Stimulated activated CD8-positive, alpha-beta memory T cell treated with anti-CD3 and anti-CD28 coated beads, Interleukin-15, amount 100 ng/mL, for 1 hour (primary cell): ENCODE measurements at places on chromosomes 11 and 22.

GRCh38 chr11:69938206-69938605 lies 119.0 kb upstream of the FGF3 start:
- no peak for DNase-seq

GRCh38 chr11:15710580-15711275 lies 596.0 kb downstream of the INSC start:
- DNase-seq, result no peak

GRCh38 chr11:12989428-12990161 lies 19.5 kb upstream of the RASSF10 start:
- DNase-seq, result no peak

DNA sequence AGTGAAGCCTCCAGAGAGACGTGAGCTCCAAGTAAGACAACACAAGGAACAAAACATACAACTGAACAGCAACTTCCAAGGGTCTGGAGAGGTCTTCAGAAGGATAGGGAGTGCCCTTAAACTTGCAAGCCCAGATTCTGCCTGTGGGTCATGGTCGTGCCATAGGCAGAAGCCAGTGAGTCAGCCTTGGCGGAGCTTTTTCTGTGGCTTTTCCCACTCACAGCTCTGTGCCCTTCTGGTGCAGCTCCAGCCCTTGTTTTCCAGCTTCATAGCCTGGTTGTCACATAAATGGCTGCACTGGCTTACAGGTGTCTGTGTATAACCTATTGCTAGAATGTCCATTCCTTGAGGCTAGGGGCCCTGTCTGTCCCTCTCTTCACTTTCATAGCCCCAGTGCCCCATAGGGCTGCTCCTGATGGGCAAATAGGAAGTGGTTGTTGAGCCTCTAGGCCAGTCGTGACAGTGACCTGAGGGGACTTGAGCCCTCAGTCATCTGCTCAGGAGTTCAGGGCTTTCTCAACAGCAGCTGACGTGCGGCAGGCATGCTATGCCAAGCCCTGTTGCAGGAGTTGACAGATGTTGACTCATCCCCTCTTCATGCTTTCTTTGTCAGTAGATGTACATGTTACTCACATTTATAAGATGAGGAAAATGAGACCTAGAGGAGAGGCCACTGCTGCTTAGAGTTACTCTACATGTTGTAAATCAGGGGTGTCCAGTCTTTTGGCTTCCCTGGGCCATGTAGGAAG lies 7.4 kb downstream of the MED15 start:
- no peak for DNase-seq

- no peak for DNase-seq
Observed at GRCh38 chr11:72787216-72788104, 6.4 kb downstream of the STARD10 start.

DNA sequence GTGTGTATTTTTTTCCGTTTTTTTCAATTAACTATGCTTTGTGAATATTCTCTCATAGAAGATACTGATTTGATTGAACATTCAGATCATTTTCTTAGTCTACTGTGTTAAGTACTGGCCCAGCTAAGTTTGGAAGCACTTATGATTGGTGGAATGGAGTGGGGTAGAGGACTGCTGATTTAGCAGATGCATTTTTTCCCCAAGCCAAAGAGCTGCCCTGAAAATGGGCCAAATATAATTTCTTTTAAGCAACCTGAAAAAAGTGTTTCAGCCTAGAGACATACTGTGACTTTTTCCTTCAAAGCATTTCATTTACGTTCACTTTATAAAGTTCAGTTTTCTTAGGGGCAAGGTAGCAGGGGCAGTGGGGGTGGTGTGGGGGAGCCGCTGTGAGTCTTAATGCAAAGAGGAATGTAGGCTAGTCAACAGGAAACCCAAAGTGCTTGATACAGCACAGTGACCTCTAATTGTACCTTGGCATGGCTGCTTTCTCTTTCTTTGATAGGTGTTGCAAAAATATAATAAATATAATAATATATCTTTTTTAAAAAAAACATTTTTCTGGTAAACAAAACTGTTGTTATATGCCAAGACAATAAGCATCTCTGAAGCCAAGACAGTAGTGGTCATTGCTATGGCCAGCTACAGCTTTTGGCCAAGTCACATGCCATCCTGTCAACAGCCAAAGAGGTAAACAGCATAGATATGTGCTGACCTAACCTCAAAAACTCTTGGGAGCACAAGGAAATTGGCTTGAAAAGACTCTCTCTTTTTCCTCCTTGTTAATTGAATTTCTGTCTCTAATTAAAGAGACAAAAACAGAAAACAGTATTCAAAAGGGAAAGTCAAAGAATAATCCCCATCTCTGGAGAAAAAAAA lies 58.8 kb downstream of the LIF start:
- no peak for DNase-seq

DNA sequence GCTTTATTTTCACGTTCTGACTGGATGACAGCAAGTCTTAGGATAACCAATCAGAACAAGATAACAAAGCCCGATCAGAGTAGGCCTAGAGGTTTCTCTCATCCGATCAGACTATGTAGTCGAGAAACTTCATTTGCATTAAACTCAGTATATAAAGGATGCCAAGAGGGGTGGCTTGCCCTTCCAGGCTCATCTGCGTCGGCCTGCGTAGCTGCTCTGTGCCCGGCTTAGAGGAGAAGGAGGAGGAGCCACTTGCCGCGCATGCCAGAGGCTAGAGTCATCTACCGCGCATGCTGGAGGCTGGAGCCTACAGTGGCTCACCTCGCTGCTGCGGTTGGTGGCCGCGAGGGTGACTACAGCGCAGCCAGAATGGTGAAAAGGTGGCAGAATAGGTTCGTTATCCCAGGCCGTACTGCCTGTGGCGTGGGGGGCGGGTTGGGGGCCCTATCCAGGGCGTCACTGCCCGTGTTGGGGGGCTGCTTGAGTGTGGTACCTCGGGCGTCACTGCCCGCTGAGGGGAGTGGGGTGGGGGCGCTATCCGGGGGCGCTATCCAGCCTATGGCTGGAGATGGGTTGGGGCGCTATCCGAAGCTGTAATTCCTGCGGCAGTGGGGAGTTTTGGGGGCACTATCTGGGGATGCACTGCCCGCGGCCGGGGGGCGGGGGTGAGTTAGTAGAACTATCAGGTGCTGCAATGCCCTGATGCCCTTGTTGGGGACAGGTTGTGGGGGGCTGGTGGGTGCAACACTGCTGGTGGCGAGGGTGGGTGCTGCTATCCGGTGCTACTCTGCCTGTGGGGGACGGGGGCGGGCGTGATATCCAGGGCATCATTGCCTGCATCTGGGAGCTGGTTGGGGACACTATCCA lies at the start of gene RFPL2:
RFPL2 (minus strand) TSS at position 218 of the 867 bp plus-strand sequence. CDS start 2,622 bp downstream, outside the sequence.
- DNase-seq, result no peak

DNA sequence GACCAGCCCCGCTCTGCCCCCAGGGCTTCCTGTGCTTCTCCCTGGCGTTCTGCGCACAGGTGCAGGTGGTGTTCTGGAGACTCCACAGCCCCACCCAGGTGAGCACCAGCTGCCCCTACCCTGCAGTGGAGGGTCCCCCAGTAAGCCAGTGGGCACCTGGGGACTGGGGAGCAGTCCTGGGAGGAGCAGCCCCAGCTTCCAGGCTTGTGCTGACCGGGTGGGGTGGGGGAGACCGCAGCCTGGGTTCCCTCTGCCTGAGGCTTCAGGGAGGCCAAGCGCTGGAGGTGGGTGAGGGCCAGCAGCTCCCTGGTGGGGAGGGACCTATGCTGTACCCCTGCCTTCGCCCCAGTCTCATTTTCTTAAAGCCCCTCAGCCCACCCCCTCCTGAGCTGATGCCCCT lies 6.9 kb downstream of the TSPAN32 start:
- DNase-seq, result no peak

DNA sequence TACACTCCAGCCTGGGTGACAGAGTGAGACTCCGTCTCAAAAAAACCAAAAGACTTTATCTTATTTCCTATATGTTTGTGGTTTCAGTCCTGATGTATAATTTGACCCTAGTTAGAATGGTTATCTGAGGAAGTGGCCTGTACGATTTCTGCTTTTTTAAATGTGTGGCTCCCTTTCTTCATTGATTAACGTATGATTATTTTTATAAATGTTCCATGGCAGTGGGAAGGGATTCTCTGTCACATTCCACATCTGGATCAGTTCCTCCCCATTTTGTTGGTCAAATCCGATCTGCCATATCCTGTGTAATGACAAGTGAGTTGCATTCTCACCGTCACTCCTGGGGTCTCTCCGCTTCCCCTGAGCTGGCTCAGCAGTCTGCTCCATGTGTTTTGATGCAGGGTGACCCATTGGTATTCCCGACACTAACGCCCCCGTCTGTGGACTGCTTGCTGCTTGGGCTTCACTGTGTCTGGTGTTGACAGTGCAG lies 20.3 kb downstream of the NEAT1 start:
- no peak for DNase-seq

- no peak for DNase-seq
Observed at GRCh38 chr11:120564573-120565311, 53.2 kb downstream of the GRIK4 start.

DNA sequence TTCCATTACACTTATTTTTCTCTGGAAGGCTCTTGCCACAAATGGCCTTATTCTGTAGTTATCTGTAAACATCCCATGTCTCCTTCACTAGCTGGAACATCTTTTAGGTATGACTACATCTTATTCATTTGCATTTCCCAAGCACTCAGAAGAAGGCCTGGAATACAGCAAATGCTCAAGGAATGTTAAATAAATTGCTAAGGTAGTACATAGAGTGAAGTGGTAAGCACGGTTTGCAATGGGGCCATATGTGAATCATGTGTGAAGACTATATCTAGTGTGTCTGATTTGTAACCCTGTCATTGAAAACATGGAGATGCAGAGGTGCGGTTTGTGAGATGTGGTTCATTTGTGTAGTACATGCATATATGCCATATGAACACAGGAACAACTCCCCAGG lies 33.5 kb downstream of the GDPD4 start:
- no peak for DNase-seq
